Kasumi-1 (cell line): ENCODE measurements at places on chromosomes 7 and 10.

DNA sequence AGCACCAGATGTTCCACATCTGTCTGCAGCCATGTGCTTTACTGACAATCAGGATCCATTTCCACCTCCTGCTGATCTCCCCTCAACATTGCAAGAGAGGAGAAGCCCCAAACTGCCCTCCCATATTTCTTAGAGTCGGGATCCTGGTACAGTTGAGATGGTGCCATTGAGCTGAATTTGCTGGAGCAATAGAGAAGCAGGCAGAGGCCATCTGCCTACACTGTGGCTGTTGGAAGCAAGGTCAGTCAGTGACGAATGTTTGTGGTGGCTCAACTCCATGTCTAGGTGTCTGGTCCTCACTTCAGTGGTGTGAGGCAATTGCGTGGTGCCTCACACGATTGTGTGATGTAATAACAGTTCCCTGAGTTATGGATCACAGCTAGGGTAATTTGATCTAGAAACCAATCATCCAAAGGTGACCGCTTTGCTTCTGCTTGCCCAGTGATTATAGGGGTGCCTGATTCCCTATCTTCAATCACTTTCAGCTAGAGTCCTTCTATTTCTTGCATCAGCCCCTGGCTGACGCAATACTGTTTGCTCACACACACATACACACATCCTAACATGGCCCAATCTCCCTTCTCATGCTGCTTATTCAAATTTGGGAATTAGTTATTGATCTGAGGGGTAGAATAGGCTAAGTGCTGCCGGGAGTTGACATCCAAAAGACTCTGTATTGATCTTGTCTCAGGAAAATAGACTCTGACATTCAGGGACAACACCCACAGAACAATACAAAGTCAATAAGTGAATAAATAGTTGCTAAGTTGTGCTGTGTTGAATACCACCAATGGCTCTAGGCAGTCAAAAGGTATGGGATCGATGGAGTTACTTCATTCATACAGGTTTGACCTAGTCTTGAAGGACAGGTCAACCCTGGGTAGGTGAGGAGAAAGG lies 46.1 kb upstream of the SLC35B4 start:
- no peak for DNase-seq

DNA sequence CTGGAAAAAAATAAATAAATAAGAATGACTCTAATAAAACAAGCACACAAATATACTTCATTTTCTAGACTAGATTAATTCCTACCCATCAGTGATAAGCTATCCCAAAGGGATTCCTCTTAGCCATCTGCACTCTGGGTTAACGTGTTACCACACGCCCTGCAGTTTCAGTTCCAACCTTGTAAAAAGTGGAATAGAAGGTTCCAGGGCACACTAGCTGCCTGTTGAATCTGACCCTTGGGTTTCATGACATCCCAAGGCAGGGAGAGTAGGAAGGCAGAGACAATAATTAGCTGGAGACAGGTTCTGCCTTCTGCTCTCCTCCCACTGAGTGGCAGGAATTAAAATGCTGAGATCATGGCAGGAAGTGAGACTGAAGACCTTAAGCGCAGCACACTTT lies 33.5 kb downstream of the SLC37A3 start:
- DNase-seq = no peak

GRCh38 chr10:1502451-1502850 lies 234.9 kb downstream of the ADARB2 start:
- DNase-seq = no peak

DNA sequence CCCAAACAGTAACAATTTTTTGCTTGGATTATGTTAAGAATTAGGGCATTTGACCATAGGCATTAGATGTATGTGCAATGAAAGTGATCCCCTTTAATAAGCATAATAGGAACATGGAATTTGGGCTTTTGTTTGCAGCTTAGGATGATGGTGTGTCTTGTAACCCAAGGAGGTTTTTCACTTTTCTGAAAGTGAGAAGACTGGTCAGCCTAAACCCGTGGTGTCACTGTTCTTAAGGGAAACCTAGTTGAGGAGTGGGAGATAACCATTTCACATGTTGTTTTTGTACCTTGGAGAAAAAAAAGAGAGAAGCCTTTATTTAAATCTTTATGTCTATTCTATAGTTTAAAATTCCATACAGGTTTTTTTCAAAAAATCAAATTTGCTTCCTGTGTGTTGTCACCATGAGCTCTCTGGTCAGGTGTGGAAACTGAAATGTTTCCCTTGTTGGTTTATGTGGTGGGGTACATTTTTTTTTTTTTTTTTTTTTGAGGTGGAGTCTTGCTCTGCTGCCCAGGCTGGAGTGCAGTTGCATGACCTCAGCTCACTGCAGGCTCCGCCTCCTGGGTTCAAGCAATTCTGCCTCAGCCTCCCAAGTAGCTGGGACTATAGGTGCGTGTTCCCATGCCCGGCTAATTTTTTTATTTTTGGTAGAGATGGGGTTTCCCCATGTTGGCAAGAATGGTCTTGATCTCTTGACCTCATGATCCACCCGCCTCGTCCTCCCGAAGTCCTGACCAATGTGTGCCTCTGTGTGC lies 7.7 kb downstream of the CCM2 start:
- no peak for DNase-seq

DNA sequence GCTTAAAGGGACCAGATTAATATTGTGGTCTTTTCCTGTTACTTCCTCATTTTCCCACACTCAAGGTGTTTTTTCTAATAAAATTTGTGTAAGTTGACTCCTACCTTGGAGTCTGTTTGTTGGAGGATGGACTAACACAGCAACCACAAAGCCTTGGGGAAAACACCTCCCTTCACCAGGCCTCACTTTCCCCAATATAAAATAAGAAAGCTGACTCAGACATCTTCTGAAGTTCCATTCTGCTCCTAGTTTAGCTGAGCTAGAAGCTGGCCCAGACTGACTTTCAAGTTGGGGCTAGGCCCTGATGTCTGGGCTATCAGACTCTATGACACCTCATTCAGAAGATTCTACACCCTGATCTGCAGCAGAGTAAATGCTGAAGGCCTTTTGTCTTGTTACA lies 73.0 kb upstream of the ADRB1 start:
- peak; percentile 14 for DNase-seq

GRCh38 chr7:90728568-90728967 lies 132.4 kb downstream of the CDK14 start:
- DNase-seq = no peak

GRCh38 chr10:22433875-22434274 lies 88.6 kb downstream of the SPAG6 start:
- peak; percentile 43 for DNase-seq

- no peak for DNase-seq
These were observed 100.1 kb upstream of the TMEM72 start for GRCh38 chr10:44811072-44811471.

DNA sequence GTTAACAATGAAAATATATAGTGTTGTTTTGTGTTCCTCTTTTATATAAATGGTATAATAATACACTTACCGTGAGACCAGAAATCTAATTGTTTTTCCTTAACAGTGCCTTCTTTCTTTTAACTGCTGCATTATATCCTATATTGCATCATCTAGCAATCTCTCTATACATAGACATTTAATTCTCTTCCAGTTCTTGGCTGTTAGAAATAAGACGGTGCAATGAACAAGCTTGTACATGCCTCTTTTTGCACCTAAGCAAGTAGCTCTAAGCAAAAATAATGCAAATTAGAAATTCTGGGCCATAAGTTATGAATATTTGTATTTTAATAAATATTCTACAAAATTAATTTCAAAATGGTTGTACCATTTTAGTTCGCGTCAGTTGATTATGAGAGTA lies 55.9 kb upstream of the AHR start:
- DNase-seq = no peak

- no peak for DNase-seq
These were observed 73.8 kb downstream of the PAXIP1 start for GRCh38 chr7:154929006-154929726.

- DNase-seq = no peak
These were observed 6.0 kb downstream of the CHPF2 start for GRCh38 chr7:151238190-151238810.

DNA sequence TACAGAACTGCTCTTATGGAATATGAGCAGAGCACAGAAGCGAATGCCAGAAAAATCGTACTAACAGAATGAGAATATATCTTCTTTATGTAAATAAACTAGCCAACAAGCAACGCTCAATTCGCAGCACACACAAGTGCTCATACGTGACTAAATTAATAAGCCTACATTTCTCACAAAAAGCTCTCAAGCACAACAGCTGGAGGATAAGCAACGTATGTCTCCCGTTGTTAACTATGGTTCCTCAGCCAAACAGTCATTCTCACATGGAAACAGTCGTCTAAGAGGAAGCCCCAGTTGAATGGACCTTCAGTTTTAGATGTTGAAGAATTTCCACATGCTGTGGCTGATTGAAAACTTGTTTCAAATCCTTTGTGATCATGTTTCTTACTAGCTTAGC lies 110.4 kb downstream of the PKD1L1 start:
- no peak for DNase-seq

GRCh38 chr7:111090846-111091245 lies at the start of gene LRRN3:
Gene LRRN3 (plus strand): TSS chr7:111091127. CDS start chr7:111122773, 31,646 bp downstream.
- no peak for DNase-seq

GRCh38 chr7:48458701-48459524 lies 287.7 kb downstream of the ABCA13 start:
- DNase-seq = no peak

- peak; percentile 44 for DNase-seq
These were observed 3.3 kb downstream of the AVPI1 start for GRCh38 chr10:97683556-97684367.

GRCh38 chr7:129494041-129494440 lies 8.3 kb upstream of the SMKR1 start:
- no peak for DNase-seq

DNA sequence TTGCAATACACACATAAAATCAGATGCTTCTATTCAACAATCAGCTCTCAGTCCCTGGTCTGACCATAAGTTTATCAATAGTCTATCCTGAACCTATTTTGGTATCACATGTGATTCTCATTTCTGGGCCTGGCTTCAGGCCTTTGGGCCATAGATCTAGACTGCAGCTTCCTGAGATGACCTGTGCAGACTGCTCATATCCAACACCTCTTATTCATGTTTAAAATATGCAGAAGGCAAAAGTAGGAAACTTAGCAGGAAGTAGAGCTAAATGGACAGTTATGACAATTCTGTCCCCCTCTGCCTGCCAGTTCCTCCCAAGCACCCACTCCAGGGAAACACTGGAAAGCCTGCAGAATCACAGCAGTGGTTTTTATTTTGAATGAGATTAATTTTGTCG lies 53.3 kb downstream of the C7orf25 start:
- no peak for DNase-seq

DNA sequence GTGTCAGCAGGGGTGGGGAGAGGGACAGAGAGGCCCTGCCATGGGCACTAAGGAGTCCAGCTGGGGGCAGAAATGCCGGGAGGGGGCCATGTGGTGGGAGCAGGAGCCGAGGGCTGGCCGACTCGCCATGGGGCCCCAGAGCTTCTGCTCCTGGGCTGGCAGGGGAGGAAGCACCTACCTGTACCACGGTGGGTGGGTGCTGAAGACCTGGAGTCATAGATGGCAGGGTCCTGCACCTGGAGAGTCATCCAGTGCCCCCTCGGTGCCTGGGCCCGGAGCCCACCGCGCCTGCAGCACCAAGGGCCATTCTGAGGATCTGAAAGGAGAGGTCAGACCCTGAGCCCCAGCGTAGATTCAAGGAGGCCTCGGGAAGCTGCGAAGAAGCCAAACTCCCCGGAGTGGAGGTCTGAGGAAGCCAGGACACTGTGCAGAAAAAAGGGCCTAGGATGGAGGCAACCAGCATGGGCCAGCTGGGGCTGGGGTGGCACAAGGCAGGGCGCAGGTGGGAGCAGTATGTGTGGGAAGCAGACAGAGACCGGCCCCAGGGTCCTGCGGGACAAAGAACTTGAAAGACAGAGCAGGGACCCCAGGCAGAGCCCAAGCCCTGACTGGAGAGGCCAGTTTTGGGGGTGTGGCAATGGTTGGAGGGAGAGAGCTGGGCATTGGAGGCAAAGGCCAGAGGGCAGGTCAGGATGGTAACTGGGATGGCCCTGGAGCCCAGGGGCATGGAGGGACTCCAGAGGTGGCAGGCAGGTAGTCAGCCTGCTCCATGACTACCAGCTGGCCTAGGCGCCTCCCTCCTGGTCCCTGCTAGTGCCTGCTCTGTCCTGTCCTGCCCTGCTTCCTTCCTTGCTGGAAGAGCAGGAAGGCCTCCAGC lies 26.7 kb upstream of the SMARCD3 start:
- no peak for DNase-seq

DNA sequence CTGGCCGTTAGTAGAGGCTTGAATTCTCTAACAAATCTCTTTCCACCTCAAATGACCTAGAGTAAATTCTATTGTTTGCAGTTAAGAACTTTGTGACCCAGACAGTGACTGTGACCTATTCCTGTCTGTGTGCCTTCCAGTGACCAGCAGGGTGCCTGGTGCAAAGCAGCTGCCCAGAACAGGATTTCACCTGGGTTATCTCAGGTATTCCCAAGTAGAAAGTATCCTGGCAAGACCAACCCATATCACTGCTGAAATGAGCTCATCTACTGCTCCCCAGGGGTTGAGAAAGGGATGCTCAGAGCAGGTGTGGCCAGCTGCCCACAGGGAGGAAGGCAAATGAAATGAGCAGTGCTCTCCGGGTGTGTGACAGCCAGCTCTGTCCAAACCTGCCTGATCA lies 2.1 kb upstream of the MSMB start:
- DNase-seq = no peak

- DNase-seq = no peak
These were observed 109.1 kb downstream of the DNAJB6 start for GRCh38 chr7:157445956-157446295.

GRCh38 chr7:50631639-50632038 lies 66.4 kb upstream of the DDC start:
- no peak for DNase-seq

- no peak for DNase-seq
These were observed 186.9 kb downstream of the SND1 start for GRCh38 chr7:127838816-127839415.
